NCI-H1694 (cell line): ENCODE measurements at places on chromosomes 12 and 14.

GRCh38 chr12:115096588-115097397, 412.8 kb upstream of the TBX3 start:
- no peak for DNase-seq

DNA sequence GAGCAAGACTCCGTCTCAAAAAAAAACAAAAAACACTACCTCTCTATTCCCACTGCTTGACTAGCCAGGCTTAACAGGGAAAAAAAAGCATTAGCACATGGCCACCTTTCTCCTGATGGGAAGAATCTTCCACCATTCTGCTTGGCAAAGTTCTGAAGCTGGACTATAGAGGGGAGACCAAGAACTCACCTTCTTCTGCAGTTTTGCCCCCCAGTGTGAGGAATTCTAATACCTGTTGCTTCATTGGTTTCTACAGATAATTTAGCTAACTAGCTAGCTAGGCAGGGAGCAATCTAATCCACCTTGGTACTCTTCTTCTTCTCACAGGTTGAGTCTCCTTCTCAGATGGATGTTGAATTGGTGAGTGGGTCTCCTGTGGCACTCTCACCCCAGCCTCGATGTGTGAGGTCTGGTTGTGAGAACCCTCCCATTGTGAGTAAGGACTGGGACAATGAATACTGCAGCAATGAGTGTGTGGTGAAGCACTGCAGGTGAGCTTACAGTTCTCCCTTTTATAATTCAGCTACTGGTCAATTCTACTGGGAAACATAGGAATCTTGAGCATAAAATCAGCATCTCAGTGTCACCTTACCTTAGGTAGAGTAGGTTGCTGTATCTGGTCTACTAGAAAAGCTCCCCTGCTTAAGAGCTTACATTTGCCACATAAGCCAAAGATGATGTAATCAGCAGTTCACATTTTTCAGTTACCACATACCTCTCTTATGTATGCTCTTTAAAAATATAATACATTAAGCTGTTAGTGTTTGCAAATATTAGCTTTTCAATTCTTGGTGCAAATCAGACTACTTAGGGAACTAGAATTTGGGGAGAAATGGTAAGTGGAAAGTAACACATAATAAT, 16.0 kb downstream of the METTL3 start:
- DNase-seq, result no peak

GRCh38 chr12:66066137-66066928, 64.2 kb downstream of the LLPH start:
- no peak for DNase-seq

DNA sequence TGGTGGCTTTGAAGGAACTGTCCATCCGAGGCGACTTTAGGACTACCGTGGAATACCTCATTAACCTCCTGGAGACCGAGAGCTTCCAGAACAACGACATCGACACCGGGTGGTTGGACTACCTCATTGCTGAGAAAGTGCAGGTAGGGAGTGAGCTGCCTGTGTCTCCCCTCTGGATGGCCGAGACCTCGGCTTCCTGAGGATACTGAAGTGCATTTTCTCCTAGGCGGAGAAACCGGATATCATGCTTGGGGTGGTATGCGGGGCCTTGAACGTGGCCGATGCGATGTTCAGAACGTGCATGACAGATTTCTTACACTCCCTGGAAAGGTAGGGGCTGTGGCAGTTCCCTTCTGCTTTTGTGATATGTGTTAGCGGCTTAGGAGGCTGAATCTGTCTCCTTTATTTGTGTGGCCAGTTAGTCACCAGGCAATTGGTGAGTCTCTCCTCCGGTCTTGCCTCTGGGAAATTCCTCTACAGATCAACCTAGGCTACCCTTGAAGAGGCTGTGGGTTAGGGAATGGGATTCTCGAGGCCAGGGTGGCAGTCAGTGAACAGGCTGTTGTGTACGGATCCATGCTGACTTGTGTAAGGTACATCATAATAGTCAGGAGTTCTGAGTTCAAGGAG, 75.3 kb downstream of the ACACB start:
- no peak for DNase-seq

GRCh38 chr12:67161322-67161918, 107.7 kb upstream of the CAND1 start:
- DNase-seq, result peak; percentile 17

GRCh38 chr12:41304526-41304925, 116.4 kb downstream of the PDZRN4 start:
- no peak for DNase-seq

- DNase-seq, result no peak
Measured at GRCh38 chr14:92209141-92209540, 87.4 kb downstream of the CPSF2 start.

GRCh38 chr12:3977621-3978020, 104.4 kb upstream of the PARP11 start:
- DNase-seq, result no peak

DNA sequence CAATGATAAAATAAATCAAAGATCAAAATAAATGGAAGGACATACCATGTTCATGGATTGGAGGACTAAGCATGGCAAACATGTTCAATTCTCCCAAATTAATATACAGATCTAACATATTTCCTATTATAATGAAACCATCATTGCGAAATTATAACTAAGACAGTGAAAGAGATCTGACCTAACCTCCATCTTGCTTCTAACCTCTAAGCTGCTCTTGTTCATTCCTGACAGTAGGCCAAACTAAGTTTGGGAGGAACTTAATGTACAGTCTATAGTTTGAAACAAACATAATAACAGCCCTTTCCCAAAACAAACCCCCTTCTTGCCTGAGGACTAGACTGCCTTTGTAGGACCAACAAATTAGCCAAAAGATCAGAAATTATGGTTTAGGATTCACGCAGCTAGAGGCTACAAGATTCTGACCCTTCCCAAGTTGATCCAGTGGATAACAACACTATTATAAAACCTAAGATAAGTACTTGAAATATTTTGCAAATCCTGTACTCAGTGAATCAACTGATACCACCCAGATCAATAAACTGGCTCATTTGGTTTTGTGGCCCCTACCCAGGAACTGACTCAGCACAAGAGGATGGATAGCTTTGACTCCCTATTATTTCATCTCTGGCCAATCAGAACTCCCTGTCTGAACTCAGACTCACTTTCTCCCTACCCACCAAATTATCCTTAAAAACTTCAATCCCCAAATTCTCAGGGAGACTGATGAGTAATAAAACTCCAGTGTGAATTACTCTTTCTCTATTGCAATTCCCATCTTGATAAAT, 41.7 kb upstream of the OR5AU1 start:
- no peak for DNase-seq

DNA sequence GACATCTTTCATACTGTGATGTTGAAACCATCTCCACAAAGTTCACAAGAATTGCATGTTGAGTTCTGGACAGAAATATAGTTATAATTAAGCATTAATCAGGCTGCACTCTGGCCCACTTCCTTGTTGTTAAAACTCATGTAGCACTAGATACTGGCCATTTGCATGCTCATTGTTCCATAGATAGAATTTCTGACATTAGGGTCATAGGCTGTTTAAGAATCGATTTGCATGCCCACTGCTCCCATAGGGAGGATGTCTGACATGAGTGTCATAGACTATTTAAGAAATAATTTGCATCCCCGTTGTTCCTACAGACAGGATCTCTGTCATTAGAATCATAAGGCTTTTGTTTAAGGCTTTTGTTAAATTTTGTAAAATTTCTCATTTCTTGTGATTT, 50.2 kb downstream of the MYF5 start:
- no peak for DNase-seq

DNA sequence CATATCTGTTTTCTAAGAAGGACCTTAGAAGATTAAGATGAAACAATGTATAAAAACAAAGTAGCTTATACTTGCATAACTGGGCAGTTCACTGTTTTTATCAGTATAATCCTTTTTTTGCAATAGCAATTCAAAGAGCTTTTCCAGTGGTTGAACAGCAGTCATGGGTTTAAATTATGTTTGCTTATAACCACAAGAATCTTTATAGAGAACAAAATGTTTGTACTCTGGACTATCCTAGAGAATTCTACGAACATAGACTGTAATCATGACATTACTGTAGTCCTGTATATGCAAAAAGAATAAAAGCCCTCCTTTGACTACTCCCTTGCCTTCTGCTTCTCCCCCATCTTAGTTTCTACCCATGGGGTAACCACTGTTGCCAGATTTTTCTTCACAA, 5.7 kb downstream of the FAM177A1 start:
- no peak for DNase-seq

GRCh38 chr14:25042362-25043299, 7.3 kb downstream of the STXBP6 start:
- no peak for DNase-seq

- no peak for DNase-seq
Measured at GRCh38 chr12:12201274-12201758, 65.5 kb downstream of the LRP6 start.

DNA sequence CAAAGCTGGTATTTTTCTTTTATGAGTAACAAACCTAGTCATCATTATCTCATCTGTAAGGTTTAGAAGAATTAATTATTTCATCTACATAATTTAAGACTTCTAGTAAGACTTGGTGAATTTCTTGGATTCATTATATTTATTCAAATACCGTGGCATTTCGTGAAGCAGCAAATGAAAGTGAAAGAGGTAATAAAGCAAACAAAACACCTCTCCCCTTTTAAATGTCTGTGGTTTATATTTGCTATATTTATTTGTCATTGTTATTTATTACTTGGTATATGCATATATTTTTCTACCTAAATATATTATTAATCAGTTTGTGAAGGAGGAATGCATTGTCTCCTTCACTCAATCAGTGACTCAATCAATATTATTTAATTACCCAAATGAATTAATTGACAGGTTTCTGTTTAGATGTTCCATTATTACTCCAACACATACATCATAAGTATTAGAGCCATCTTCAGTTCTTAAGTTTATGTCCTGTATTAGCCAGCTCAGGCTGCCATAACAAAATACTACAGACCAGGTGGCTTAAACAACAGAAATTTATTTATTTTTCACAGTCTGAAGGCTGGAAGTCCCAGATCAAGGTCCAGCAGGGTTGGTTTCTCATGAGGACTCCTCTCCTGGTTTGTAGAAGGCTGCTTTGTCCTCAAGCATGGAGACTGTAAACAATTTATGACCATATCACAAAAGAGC, 6.6 kb downstream of the CFAP54 start:
- DNase-seq, result no peak

- no peak for DNase-seq
Measured at GRCh38 chr12:27817766-27818165, 37.7 kb upstream of the MANSC4 start.

GRCh38 chr12:3530548-3530947, 39.5 kb downstream of the PRMT8 start:
- no peak for DNase-seq

DNA sequence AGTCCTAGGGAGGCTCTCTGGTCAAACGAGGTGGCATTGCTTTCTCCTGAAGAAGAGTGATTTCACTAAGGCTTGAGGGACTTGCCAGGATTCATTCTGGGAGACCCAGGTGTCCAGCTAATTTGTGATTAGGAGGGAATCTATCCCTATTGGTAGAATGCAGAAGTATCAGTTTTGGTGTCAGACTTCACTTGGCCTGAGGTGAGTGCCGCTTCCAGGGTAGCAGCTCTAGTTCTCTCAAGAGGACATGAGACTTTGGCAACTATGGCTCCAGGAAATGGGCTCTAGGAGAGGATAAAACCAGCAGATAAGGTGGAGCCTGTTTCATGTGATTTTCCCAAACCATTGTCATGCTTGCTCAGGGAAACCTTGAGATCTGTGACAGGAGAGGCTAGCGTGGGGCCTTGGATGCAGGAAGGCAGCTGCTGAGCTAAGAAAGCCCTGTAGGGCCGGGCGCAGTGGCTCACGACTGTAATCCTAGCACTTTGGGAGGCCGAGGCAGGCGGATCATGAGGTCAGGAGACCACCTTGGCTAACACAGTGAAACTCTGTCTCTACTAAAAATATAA, 11.6 kb upstream of the TMEM117 start:
- DNase-seq, result no peak

DNA sequence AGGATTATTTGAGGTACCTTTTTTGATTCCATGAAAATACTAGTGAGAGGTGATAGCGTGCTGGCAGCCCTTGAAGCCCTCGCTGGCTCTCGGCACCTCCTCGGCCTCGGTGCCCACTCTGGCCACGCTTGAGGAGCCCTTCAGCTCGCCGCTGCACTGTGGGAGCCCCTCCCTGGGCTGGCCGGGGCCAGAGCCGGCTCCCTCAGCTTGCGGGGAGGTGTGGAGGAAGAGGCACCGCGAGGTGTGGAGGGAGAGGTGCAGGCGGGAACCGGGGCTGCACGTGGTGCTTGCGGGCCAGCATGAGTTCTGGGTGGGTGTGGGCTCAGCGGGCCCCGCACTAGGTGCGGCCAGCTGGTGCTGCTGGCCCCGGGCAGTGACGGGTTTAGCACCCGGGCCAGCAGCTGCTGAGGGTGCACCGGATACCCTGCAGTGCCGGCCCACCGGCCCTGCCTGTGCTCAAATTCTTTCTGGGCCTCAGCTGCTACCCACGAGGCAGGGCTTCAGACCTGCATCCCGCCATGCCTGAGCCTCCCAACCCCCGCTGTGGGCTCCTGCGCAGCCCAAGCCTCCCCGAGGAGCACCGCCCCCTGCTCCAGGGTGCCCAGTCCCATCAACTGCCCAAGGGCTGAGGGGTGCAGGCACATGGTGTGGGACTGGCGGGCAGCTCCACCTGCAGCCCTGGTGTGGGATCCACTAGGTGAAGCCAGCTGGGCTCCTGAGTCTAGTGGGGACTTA, 7.4 kb downstream of the MOK start:
- no peak for DNase-seq

DNA sequence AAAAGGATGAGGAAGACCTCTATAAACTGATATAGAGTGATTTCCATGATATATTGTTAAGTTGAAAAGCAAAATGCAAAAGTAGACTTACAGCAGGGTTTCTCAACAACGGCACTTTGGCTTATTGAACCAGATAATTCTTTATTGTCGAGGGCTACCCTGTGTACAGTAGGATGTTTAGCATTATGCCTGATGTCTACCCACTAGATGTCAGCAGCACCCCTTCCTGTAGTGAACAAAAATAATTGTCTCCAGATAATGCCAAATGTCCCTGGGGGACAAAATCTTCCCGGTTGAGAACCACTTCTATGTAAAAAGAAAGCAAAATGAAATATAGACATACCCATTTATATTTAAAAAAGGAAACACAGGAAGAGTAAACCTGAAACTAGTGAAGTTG, 32.4 kb downstream of the ABCD2 start:
- no peak for DNase-seq

DNA sequence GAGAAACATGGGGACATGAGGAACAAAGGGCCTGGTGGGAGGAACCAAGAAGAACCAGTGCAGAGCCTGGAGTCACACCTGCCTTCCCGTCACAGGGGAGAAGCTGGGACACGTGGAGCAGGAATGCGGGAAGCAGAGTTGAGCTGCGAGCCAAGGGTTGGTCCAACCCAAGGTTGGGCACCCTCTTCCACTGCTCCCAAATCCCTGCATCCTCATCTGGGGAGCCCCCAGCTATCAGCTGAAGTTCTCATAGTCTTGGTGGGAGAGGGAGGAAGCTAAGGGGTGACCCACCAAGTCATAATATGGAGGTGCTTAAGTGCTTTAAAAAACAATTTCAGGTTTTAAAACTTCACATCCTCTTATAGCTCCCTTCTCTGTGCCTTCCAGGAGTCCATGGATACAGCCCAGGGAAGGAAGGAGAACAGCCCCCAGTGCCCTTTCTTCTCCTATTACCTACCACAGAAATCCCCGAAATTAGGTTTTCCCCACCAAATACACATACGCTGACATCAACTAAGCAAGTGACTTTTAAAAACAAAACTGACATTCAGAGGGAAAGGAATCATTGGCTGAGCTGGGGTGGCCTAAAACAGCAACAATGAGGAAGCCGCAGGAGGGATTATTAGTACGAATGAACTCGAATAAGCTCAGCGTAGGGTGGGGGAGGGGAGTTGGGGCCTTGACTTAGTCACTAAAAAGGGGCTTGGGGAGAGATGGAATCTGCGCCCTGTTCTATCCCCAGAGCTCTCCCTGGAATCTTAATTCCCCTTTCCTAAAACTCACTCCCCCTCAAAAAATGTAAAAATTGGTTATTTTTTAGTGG, 4.5 kb downstream of the MYL6 start:
- DNase-seq, result no peak
